Progenitor cell of endocrine pancreas (in vitro differentiated cells): ENCODE measurements at places on chromosomes 4 and X.

- H3K36me3 ChIP-seq, result peaks cover 5% of the 10 kb centered on the region
- DNase-seq, result no peak
- H3K4me3 ChIP-seq, result no peak overlapping the region
- peaks cover 15% of the 10 kb centered on the region for H3K4me1 ChIP-seq
Measured at GRCh38 chr4:150229520-150229919, 151.3 kb downstream of the DCLK2 start.

DNA sequence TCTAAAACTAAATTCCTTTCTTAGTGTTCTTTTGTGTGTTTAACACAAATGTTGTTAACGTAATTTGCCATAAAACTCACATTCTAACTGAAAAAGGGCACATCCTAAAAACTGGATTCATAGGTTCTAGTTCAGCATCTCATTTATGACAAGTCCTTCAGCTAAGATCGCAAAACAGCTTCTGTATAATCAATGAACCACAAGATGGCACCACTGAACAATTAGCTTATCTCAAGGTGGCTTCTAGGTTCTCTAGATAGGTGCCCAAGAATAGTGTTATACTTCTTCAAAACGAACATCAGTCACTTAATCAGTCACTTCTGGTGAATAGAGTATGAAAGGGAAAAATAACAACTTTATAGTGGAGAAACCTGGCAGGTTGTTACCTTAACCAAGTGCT, 54.3 kb downstream of the NRK start:
- no peaks in the 10 kb centered on the region for H3K27me3 ChIP-seq
- no peaks in the 10 kb centered on the region for H3K36me3 ChIP-seq
- DNase-seq, result no peak
- H3K27ac ChIP-seq, result no peak overlapping the region
- no peak overlapping the region for H3K4me3 ChIP-seq
- H3K4me1 ChIP-seq, result no peaks in the 10 kb centered on the region

DNA sequence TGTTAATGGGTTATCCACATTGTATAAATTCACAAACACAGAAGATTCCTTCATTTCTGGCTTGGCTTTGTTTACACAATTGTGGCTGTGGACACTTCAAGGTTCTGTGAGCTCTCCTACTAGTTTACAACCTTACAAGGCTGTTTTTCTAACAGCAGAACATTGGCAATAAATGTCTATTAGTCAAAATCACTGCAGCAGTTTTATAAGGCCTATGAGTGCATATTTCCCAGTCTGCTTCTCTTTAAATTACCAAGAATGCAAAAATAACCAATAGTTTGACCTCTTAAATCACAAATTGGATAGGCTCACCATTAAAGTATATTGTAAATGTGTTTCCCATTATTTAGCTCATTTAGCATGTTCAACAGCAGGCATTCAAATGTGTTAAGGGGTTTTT, 239.2 kb downstream of the DKK2 start:
- H3K4me1 ChIP-seq, result peaks cover 2% of the 10 kb centered on the region
- H3K4me3 ChIP-seq, result no peak overlapping the region
- H3K27me3 ChIP-seq, result no peaks in the 10 kb centered on the region
- DNase-seq, result no peak
- no peaks in the 10 kb centered on the region for H3K36me3 ChIP-seq
- no peak overlapping the region for H3K27ac ChIP-seq

DNA sequence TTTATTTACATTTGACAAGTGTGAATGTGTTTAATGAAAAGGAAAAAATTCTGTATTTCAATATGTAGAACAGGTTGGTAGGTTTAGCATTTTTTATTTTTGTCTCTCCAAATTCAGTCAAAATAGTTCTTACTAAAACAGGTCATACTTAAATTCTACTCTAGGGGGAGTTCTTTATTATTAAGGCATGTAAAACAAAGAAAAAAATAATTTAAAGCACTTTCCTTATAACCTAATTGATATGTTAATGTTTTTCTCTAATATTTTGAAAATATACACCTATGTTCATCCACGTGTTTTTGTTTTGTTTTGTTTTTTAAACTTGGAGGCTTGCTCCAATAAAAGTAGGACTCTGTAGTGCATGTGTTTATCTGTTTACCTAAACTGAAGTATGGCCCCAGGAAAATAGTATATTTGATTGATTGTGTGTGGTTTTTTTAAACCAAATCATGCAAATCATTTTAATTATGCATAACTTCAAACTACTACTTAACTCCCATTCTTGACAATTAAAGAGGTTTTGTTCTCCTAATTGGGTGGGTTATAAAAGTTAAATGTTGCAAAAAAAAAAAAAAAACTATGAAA, 562.7 kb downstream of the RPA4 start:
- DNase-seq, result no peak
- no peaks in the 10 kb centered on the region for H3K27me3 ChIP-seq
- no peak overlapping the region for H3K4me3 ChIP-seq

- H3K4me3 ChIP-seq, result no peak overlapping the region
- DNase-seq, result no peak
- no peak overlapping the region for H3K27ac ChIP-seq
- no peaks in the 10 kb centered on the region for H3K36me3 ChIP-seq
- H3K4me1 ChIP-seq, result no peaks in the 10 kb centered on the region
Measured at GRCh38 chrX:30822764-30823163, 66.3 kb downstream of the TAB3 start.

GRCh38 chr4:26150948-26151347, 169.9 kb upstream of the RBPJ start:
- DNase-seq, result no peak
- H3K4me1 ChIP-seq, result peaks cover 5% of the 10 kb centered on the region
- H3K36me3 ChIP-seq, result no peaks in the 10 kb centered on the region
- H3K27ac ChIP-seq, result no peak overlapping the region
- H3K27me3 ChIP-seq, result peaks cover 3% of the 10 kb centered on the region

DNA sequence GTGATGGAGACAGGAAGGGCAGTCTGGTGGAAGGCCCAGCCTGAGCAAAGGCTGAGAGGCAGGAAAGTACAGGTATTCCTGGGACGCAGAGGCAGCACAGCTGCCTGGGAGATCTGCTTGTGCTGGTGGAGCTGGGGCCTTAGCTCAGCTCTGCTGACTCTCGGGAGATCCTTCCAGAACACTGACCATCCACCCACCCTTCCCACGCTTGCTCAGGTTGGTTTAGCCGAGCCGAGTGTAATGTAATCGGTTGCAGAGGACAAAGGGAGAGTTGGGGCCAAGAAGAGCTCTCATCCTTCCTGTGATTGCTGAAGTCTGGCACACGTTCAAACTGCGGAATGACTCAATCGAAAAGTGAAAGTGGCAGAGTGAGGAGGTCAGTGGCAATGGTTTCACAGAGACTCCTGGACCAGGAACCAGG, 43.1 kb upstream of the GPR78 start:
- H3K4me1 ChIP-seq, result peaks cover 29% of the 10 kb centered on the region
- H3K27ac ChIP-seq, result no peak overlapping the region
- DNase-seq, result no peak
- no peaks in the 10 kb centered on the region for H3K27me3 ChIP-seq

- DNase-seq, result no peak
- H3K36me3 ChIP-seq, result peaks cover 2% of the 10 kb centered on the region
- no peak overlapping the region for H3K27ac ChIP-seq
- no peak overlapping the region for H3K4me3 ChIP-seq
- peaks cover 2% of the 10 kb centered on the region for H3K4me1 ChIP-seq
Measured at GRCh38 chr4:82728301-82728700, 70.3 kb downstream of the SCD5 start.

GRCh38 chrX:153867139-153867538, 18.8 kb downstream of the L1CAM start:
- no peak overlapping the region for H3K4me3 ChIP-seq
- no peaks in the 10 kb centered on the region for H3K4me1 ChIP-seq
- no peak for DNase-seq
- no peak overlapping the region for H3K27ac ChIP-seq
- H3K27me3 ChIP-seq, result no peaks in the 10 kb centered on the region

DNA sequence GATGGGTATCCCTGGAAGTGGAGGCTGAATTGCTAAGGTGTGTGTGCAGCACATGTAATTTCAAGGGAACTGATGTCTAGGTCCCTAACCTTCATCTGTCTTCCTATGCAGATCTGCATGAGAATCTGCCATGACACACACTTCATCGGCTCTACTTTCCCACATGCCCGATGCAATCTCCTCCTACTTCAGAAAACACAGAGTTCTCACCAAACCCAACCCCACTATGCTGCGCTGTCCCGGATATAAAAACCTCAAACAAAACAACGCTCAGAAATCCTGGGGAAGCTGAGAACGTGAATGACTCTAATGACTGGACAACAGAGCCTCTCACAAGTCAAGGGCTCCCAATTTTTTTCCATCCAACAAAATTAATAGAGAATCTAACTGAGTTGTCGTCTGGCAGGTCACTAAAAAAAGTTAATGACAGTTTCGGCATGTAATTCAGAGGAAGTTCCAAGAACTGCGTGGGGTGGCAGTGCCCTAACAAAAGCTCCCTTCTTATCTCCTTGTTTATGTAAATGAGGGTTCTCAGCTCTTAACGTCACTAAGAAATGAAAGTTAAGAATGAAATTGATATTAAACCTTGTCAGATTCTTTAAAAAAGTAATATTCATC, 39.0 kb downstream of the STX18 start:
- no peak overlapping the region for H3K27ac ChIP-seq
- peak overlapping the region; percentile 0 for H3K4me3 ChIP-seq
- H3K4me1 ChIP-seq, result peaks cover 39% of the 10 kb centered on the region
- no peaks in the 10 kb centered on the region for H3K27me3 ChIP-seq
- no peak for DNase-seq

DNA sequence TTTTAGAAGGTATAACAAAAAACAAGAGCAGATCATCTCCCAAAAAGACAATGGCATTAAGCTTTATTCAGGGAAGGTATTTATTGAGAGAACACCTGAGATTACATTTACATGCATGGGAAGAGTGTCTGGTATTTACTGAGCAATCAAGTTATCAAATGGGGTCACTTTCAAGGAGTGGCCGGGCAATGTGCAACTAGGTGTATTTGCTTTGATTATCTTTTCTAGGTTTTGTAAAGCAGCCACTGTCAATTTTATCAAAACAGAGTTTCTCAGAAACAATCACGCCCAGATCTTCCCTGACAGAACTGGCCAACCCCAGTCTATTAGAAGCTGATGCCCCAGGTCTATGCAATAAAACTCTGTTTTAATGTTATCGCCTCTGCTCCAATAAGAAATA, 169.5 kb downstream of the GLRA2 start:
- no peaks in the 10 kb centered on the region for H3K36me3 ChIP-seq
- H3K27me3 ChIP-seq, result no peaks in the 10 kb centered on the region

- H3K4me1 ChIP-seq, result peaks cover 2% of the 10 kb centered on the region
- no peak overlapping the region for H3K4me3 ChIP-seq
- no peak for DNase-seq
- no peaks in the 10 kb centered on the region for H3K27me3 ChIP-seq
- no peak overlapping the region for H3K27ac ChIP-seq
Measured at GRCh38 chr4:109390115-109390768, 43.4 kb upstream of the SEC24B start.

- no peak overlapping the region for H3K4me3 ChIP-seq
- no peaks in the 10 kb centered on the region for H3K36me3 ChIP-seq
- H3K27me3 ChIP-seq, result peaks cover 9% of the 10 kb centered on the region
- no peaks in the 10 kb centered on the region for H3K4me1 ChIP-seq
- no peak overlapping the region for H3K27ac ChIP-seq
Measured at GRCh38 chrX:72054779-72055489, 76.8 kb downstream of the RTL5 start.

- peaks cover 11% of the 10 kb centered on the region for H3K4me1 ChIP-seq
- H3K36me3 ChIP-seq, result no peaks in the 10 kb centered on the region
- DNase-seq, result no peak
- no peak overlapping the region for H3K4me3 ChIP-seq
- no peak overlapping the region for H3K27ac ChIP-seq
Measured at GRCh38 chr4:152643153-152644035, 36.4 kb downstream of the TMEM154 start.

GRCh38 chr4:181272422-181272821, 970.8 kb upstream of the TENM3 start:
- H3K27me3 ChIP-seq, result no peaks in the 10 kb centered on the region
- H3K36me3 ChIP-seq, result no peaks in the 10 kb centered on the region
- no peak for DNase-seq
- H3K27ac ChIP-seq, result no peak overlapping the region
- no peak overlapping the region for H3K4me3 ChIP-seq

- H3K27ac ChIP-seq, result no peak overlapping the region
- no peak overlapping the region for H3K4me3 ChIP-seq
- DNase-seq, result no peak
- no peaks in the 10 kb centered on the region for H3K36me3 ChIP-seq
Measured at GRCh38 chr4:109407027-109407737, 26.4 kb upstream of the SEC24B start.

DNA sequence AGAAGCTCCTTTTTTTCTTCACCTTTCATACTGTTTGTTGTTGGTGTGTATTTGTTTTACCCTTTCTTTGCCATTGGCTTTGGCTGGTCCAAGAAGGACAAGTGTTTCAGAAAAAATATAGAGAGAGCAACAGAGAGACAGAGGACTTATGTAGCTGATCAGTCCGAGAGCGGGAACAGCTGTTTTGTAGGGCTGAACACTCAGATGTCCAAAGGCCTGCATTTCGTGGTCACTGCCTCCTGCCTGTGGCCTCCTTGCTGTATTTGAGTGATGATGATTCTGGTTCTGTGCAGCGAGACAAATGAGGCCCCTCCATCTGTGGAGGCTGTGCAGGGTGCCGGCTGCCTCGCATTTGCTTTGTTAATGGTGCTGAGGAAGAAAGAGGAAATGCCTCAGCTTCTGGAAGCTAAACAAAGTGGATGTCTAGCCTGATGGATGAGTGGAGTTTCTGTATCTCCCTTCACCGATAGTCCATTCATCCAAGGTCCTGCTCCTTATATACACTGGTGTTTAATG, 19.8 kb upstream of the STOX2 start:
- no peaks in the 10 kb centered on the region for H3K36me3 ChIP-seq
- no peak overlapping the region for H3K27ac ChIP-seq
- H3K4me1 ChIP-seq, result no peaks in the 10 kb centered on the region
- no peak for DNase-seq
- H3K27me3 ChIP-seq, result no peaks in the 10 kb centered on the region
- no peak overlapping the region for H3K4me3 ChIP-seq

DNA sequence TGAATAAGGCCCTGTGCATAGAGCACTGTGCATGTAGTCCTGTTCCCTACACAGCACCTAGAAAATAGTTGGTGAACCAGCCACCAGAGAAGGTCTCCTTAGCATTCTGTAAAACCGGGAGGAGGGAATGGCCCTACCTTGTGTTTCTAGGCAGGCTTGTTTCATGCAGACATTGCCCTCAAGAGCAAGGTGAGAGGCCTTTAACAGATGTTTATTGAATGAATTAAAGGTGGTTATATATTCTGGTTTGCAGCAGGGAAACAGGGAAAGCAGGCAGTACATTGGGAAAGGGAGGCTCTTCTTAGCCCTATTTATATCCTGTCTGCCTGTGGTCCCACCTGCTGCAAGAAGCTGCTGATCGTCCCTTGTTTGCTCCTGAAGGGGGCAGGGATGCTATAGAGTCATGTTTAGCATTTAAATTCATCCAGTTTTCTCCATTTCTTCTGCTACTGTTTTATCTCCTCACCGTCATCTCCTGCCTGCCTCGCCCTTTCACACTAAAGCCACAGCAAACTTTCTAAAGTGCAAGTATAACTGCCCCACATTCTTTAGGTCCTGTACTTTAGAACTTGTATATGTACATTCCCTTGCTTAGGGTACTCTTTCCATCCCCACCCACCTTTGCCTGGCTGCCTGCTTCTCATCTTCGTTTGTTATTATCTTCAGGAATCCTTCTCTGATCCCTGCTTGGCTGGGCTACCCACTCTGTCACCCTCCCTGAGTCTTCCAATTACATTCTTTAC, 60.3 kb downstream of the EGF start:
- no peak overlapping the region for H3K27ac ChIP-seq
- no peak overlapping the region for H3K4me3 ChIP-seq
- H3K27me3 ChIP-seq, result no peaks in the 10 kb centered on the region
- peaks cover 7% of the 10 kb centered on the region for H3K4me1 ChIP-seq
- no peaks in the 10 kb centered on the region for H3K36me3 ChIP-seq
- no peak for DNase-seq
